Naive thymus-derived CD8-positive, alpha-beta T cell (primary cell): ENCODE measurements at places on chromosomes 16 and 17.

DNA sequence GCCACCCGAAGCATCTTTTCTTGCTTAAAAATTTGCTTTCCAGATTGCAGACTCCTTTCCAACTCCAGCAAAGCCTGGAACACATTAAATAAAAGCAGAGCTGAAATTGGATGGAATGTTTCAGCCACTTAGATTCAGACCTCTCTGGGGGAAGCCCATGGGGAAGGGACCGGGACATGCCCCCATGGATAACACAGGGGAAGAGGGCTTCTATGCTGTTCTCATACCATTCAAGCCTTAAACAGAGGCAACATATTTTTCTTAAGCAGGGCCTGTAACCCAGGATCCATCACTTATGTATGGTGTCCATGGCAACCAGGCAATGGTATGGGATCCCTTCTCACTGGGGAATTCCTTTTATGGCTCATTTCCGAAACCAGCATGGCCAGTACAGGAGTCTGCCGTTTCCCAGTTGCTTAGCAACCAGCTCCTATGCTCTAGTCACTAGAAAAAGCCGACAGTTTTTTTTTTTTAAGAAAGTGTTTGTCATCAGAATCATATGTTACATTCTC is 62.0 kb upstream of the MARCHF10 start:
- DNase-seq = no peak

- no peak for DNase-seq
Measured at GRCh38 chr16:80463326-80463725, 77.5 kb upstream of the DYNLRB2 start.

GRCh38 chr17:57608369-57609124 is 136.6 kb downstream of the CCDC182 start:
- DNase-seq = no peak

GRCh38 chr17:73288534-73289302 is 23.1 kb downstream of the CDC42EP4 start:
- DNase-seq = no peak

GRCh38 chr17:31226373-31226772 is 70.7 kb downstream of the OMG start:
- DNase-seq = no peak

GRCh38 chr16:28321700-28322411 is 29.5 kb downstream of the SBK1 start:
- DNase-seq = no peak

- DNase-seq = no peak
Measured at GRCh38 chr16:67598527-67598926, 36.2 kb downstream of the CTCF start.

DNA sequence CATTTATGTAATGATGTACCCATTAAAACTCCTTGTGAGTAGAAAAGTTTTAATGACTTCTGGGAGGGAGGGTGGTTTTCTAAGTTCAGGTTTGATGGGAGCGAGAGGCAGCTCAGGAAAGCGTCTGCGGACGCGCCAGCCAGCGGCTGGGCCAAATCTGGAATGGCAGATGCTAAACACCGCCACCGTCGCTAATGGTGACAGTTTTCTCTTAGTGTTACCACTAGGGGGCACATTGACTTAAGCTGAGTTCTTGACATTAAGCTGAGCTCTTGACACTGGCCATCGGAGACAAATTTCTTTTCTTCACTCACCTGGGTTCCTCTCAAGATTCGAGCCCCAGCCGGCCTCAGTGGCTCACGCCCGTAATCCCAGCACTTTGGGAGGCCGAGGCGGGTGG is 6.7 kb downstream of the TRPV1 start:
- DNase-seq = no peak

GRCh38 chr17:56358651-56359050 is 205.4 kb downstream of the ANKFN1 start:
- DNase-seq = no peak

- DNase-seq = no peak
Measured at GRCh38 chr16:8867216-8867931, 1.4 kb downstream of the CARHSP1 start.

DNA sequence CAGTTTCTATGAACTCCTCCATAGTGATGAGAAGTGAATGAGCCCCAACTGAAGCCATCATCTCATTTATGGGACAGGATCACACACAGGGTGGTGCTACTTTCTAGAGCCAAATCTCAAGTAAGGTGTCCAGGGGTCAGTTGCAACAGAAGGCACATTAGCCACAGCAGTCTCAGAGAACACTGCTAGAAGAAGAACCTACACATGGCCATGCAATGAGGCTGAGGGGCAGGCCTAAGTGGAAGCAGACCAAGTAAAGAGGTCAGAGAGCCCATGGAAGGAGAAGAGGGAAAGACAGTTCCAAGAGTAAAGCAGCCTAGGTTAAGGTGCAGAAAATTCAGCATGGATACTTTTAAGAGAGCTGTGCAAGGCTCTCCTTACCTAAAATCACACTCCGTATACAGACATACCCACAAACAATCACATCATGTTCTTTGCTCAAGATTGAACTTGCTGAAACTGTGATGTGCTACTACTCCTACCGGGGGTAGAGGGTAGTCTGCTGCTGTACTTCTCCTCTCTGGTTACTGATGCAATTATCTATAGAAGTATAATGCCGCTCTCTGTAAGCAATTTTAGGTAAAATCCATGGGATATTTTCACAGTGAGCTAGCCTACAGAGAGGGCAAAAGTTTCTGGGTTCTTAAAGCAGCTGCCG is 1.7 kb downstream of the ABCA8 start:
- DNase-seq = no peak

GRCh38 chr16:75320435-75320834 is 69.0 kb upstream of the BCAR1 start:
- DNase-seq = no peak

DNA sequence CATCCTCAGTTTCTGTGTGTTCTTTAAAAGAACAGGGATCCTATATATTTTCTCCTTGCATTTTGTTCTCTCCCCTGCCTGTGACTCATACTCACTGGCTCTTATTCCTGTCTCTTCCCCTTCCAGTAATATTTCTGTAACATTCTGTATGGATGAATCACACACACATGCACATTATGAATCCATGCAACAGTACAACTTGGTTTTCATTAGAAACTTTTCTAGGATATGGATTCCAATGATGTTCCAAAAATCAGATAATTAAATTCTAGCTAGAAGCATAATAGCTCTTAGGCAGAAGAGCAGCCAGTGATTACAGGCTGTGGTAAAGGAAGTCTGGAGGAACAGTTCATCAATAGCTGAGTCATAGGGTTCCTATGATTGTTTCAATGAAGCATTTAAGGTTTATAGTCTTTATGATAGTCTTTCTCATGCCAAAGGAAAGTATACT is 119.6 kb upstream of the PMFBP1 start:
- no peak for DNase-seq

DNA sequence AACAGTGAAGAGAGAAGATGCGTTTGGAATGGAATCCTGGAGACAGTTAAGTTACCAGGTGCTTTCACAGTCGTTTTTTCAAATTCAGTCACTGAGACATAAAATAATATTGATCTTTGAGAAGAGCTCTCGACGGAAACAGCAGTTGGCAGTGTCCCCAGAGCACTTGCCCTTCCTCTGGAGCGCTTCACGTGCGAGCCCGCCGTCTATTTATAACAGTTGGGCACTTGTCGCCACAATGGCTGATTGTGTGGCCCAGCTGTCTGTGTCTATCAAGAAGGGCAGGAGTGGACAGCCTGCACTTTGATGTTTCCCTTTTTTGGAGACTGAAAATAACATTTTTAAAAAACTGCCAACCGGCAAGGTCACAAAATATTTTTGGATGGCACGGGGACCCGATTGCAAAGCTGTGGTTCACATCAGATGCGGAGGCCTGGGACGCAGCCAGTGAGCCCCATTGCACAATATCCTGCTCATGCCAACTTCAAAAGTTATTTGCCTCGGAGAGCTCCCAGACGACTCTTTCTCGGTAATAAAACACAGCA is 62.9 kb downstream of the ADCY9 start:
- no peak for DNase-seq

DNA sequence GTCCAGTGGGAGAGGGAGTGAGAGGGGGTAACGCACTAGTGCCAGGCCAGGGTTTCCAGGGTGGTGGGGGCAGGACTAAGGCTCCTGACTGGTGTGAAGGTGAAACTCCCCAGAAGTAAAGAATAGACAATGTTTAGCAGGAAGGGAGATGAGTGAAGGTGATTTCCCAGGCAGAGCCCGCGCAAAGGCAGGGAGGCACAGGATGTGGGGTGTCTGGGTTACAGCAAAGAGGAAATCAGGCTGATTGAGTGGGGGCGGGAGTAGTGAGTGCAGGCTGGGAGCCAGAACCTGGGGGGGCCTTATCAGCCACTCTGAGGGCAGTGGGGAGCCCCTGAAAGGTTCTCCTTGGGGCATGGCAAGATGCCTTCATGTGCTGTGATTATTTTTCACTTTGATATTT is 167.5 kb downstream of the UTP18 start:
- peak; percentile 50 for DNase-seq

GRCh38 chr16:84720177-84720579 is 20.4 kb downstream of the USP10 start:
- no peak for DNase-seq

GRCh38 chr16:14600164-14600563 is 29.9 kb downstream of the PARN start:
- no peak for DNase-seq

DNA sequence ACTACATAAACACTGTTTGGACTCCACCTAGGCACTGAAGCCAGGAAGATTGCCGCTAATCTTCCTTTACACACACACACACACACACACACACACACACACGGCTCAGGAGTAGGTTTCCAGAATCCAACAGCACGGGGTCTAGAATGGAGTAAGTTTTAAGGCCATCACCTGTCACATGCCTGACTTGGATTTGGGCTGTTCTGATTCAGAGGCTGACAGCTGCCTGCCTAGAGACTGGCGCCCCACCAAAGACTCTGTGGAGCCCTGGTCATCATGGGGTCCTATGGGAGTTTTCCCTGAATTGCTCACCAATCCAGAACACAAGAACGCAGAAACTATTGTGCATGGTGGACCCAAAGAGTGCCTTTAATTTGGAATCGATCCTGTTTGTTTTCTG is 10.9 kb downstream of the CDRT4 start:
- DNase-seq = no peak
